A172 (cell line): ENCODE measurements at places on chromosomes 7 and 10. TPM values are rescaled to one million over a fixed set of nuclear protein-coding genes. Genes with fewer than 3 reads are reported as not detected.

The KCNK18 gene
- not detected in 2 replicates for total RNA-seq

The CALHM2 gene
- total RNA-seq, result 24.5 and 26.0 TPM in 2 replicates

The C7orf33 gene
- not detected in 2 replicates for total RNA-seq

The MGAM2 gene
- not detected in 2 replicates for total RNA-seq

The DRGX gene
- total RNA-seq, result not detected in 2 replicates

The CLEC2L gene
- not detected in 2 replicates for total RNA-seq

The FXYD4 gene
- not detected in 2 replicates for total RNA-seq

The MRC1 gene
- total RNA-seq, result not detected in 2 replicates

DNA sequence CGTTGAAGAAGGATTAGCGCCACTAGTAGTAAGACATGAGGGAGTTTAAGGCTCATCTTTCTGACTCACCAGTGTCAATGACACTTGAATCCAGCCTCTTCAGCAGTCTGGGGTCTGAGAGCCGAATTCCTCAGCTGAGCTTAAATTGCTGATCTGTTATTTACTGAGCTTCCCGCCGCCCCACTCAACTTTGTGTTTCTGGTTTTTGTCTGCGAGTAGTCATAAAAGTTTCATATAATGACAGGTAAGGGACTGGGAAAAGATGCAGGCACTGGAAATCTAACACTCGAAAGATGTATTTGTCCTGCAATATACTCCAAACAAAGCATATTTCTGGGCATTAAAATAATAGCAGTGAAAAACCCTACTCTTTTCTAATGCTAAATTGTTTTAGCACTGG lies 51.2 kb upstream of the RELN start:
- DNase-seq, result no peak

DNA sequence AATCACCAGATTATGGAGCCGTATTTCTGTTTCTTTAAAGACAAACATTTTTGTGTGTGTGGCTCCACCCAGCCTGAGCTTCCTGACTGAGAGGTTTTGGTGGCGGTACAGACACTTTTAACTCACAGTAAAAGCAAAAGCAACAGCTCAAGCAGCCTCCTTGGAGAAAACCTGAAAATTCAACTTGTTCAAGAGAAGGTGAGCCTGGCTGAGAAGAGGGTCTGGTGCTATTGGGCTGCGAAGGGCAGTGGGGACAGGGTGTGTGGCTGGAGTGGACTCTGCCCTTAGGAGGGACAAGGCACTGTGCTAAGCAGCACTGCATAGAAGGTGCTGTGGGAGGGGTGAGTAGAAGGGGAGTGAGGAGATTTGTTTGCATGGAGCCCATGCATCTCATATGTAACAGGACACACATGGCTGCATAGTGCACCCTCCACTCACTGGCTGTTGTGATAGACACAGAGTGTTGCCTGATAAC lies at the start of gene GIMAP7:
GIMAP7 (plus strand) TSS at position 125 of the 475 bp plus-strand sequence. CDS start 5,103 bp downstream, outside the sequence.
- DNase-seq, result no peak

DNA sequence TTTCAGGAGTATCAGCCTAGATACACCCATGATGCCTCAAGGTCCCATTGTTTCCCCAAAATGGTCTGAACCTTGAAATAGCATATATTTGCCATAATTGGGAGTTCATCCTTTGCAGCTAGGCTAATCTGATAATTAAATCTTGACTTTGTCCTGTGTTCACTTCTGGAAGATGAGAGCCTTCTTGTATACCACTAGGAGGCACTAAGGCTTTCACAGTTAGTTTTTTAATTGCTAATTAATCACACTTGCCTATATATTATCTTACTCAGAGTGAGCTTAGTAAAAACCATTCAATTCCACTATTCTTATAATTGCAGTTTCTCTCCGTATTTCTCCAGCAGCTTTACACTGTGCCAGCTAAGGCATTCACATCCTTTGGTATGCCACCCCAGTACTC lies 48.7 kb upstream of the MAGI2 start:
- no peak for DNase-seq

DNA sequence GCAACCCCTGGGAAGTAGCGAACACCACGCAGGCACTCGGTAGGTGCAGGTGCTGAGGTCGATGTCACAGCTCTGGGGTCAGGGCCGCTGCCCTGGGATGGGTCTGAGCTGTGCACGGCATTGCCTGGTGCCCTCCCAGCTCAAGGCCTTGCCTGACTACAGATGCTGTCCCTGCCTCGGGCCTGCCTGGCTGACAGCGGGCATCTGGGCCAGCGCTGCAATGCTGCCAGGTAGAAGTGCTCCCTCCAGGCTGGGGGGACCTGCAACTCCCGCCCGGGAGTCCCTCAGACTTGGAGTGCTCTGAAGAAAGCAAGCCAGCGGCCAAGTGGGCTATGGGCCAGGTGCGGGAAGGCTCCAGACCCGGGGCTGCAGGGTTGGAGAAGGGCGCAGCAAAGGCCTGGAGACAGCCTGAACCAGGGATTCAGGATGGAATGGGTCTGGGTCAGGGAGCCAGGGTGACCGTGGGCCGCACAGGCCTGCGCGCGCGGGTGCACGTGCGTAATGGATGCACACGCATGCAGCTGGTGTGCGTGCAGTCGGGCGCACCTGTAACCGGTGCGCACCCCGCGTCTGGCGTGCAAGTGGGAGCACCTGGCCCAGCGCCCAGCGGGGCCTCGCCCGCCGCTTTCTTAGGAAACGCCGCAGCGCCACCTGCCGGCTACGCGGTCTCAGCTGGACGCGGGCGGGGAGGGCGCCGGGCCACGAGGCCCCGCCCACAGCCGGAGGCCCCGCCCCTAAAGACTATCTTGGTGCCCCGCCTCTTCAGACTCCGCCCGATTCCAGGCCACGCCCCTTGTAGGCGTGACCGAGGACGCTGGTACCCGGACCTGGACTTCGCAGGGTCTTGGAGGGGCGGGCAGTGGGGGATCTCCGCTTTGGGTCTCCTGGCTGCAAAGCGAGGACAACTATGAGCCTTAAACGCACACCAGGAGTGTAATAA lies 46.7 kb downstream of the MICALL2 start:
- DNase-seq, result peak; percentile 72

GRCh38 chr7:142010952-142011548 lies 15.4 kb downstream of the MGAM start:
- DNase-seq, result no peak

DNA sequence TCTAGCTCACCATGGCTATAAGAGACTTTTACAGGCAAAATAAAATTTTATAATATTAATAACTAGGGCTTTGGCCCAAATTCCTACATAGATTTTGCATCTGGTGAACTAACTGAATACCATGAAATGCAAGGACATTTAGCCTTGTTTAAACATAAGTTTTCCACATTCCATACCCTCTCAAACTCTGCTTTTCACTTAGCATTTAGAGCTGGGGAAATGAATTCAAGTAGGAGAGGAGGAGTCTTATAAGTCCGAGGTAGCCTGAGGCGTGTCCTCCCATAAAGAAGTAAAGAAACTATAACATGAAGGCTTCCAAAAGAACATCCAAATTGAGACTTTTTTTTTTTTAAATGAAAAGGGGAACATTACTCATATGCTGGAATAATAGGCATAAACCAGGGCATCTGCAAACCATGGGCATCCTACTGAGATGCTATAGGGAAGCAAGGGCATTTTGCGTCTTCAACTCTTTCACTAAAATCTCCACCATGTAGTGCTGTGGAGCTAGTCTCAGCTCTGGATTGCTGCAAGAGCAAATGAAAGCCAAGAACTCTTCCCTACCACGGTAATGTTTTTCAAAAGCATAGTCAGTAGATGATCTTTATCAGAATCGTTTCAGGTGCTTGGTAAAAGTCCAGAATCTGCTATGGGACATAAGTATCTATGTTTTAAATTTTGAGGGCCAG lies 79.1 kb downstream of the PALS2 start:
- peak; percentile 4 for DNase-seq

DNA sequence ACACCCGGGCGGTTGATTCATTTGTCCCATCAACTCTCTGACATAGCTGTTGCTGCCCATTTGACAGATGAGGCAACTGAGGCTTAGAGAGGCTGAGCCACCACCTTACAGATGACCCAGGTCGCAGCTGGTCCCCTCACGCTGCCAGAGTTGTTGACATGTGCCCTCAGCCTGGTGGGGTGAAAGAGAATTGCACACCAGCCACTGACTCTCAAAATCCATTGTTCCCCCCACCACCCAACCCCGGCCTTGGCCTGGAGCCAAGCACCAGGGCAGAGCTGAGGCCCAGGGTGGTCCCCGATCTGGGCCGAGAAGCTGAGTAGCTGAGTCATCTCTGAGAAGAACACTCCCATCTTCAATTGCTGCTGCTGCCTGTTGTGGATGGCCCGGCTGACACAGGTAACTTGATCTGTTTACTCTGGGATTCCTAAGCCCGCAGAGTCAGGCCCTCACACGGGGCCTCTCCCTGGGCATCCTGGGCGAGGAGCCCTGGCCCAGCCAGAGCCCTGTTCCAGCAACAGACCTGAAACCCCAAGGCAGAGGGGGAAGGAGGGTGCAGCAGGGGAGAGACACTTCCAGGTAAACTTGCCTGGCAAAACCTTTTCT lies 27.5 kb downstream of the PVRIG start:
- peak; percentile 82 for DNase-seq

DNA sequence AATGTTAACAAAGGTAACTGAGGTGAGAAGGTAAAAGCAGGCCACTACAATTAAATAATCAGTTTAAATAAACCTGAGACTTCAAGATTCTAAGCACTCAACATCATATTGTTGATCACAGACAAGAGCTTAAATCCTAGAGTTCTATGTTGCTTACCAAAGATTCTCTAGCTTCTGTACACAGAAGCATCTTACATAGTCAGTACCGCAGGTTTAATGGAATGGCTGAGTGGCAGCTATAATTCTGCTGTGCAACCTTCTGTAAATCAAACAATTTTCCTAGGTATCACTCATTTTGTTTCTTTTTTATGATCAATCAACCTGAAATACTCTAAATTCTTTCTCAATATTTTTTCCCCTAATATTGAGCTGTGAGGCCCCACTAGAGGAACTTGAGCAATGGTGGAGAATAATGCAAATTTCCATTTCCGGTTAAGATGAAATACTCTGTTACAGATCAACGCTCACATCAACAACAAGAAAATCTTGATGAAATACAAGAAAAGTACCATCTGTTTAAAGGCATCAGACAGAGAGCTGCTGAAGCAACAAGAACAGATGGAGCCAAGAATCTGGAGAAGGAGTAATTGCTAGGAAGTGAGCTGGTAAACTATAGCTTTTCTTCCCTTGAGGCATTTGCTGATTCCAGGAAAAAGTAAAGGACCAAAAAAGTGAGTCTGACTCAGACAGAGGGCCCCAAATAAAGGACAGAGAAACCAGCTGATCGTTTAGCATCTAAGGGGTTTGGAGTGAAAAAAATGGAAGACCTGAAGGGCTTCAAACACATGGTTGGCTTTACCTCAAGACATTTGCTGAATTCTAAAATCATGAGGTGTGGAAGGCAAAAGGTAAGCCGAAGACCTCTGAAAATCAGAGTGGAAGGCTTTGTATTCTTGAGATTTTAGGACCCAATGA lies 22.6 kb downstream of the PNPLA8 start:
- DNase-seq, result no peak

- no peak for DNase-seq
These were observed 201.5 kb upstream of the GPR26 start for GRCh38 chr10:123464430-123465323.

GRCh38 chr10:43117777-43118583 lies 20.3 kb upstream of the CSGALNACT2 start:
- no peak for DNase-seq

- no peak for DNase-seq
These were observed 23.3 kb downstream of the SFRP4 start for GRCh38 chr7:37893359-37893758.

DNA sequence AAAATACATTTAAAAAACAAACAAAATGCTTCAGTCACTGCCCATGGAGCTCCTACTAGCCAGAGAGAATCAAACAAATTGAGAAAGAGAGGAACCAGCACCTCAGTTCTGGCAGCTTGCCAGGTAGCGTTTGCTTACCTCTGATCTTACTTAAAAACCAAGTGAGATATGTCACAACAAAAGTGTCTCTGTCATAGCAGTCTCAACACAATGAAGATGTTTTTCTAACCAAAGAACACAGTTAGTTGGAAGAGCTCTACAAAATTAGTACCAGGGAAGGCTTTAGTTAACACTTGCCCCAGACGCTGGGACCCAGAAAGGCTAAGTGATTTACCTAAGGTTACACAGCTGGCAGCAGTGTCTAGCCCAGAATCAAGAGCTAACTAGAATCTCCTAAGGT lies 3.4 kb downstream of the DOCK4 start:
- DNase-seq, result no peak

DNA sequence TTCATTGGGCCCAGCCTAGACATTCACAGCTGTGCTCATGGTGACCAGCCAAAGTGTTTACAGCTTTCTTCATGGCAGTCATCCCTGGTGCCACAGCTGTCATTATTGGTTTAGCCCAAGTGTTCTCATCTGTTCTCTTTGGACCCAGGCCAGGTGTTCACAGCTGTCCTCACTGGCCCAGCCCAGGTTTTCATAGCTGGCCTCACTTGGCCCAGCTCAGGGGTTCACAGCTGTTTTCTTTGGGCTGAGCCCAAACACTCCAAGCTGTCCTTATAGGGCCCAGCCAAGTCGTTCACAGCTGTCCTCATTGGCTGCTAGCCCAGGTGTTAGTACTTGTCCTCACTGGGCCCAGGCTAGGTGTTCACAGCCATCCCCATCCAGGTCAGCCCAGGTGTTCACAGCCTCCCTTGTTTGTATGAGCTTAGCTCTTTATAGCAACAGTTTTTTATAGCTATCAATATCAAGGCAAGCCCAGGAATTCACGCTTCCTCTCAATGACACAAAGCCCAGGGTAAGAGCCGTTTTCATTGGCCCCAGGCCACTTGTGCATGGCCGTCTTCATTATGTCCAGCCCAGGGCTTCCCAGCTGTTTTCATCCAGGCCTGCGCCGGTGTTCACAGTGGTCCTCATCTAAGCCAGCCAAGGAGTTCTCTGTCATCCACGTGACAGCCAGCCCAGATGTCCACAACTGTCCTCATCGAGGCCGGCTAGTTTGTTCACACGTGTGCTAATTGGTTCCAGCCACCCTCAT lies 11.6 kb downstream of the FRG2B start:
- DNase-seq, result no peak

GRCh38 chr10:114068054-114068707 lies 24.5 kb downstream of the ADRB1 start:
- no peak for DNase-seq

GRCh38 chr10:97103316-97104080 lies 82.3 kb downstream of the SLIT1 start:
- DNase-seq, result no peak

DNA sequence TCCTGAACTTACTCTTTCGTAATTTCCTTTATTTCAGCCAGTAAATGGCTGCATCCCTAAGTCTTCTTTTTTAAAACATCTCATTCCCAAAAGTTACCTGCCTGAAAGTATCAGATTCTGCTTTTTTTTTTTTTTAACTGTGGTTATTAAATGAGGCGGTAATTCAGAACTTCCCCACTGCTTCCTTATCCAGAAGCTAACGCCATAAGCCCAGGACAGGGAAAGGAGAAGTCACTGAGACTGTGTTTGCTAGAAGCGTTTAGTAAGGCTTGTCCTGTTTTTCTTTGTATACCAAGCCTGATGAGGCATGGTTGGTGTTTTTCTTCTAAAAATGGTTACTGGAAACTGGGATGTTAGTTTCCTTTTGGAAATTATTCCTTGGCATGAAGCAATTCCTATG lies 197.8 kb downstream of the CELF2 start:
- no peak for DNase-seq
